Forelimb muscle (tissue), 1 donor: ENCODE measurements at places on chromosomes 7 and 10. TPM values are rescaled to one million over a fixed set of nuclear protein-coding genes. Genes with fewer than 3 reads are reported as not detected.

ANKRD7 gene
- polyA plus RNA-seq, result 0.33 TPM

C10orf71 gene
- 36.6 TPM for polyA plus RNA-seq

DENND2A gene
- 41.9 TPM for polyA plus RNA-seq

TLL2 gene
- 2.1 TPM for polyA plus RNA-seq

SPDYE9 gene
- 0.20 TPM for polyA plus RNA-seq

C10orf62 gene
- 0.11 TPM for polyA plus RNA-seq

GPC2 gene
- polyA plus RNA-seq, result 6.3 TPM

CEP55 gene
- polyA plus RNA-seq, result 6.2 TPM

PRKG1 gene
- 38.2 TPM for polyA plus RNA-seq

ZNF282 gene
- polyA plus RNA-seq, result 18.4 TPM

NPSR1 gene
- 0.38 TPM for polyA plus RNA-seq

CTAGE6 gene
- polyA plus RNA-seq, result 0.30 TPM

VWA2 gene
- 0.48 TPM for polyA plus RNA-seq

ZFAND2A gene
- 13.1 TPM for polyA plus RNA-seq

PTPRN2 gene
- 1.7 TPM for polyA plus RNA-seq

TECPR1 gene
- 28.6 TPM for polyA plus RNA-seq

HGF gene
- polyA plus RNA-seq, result 5.0 TPM

GRCh38 chr7:86411814-86412213 is 231.9 kb upstream of the GRM3 start:
- no peak for DNase-seq

DNA sequence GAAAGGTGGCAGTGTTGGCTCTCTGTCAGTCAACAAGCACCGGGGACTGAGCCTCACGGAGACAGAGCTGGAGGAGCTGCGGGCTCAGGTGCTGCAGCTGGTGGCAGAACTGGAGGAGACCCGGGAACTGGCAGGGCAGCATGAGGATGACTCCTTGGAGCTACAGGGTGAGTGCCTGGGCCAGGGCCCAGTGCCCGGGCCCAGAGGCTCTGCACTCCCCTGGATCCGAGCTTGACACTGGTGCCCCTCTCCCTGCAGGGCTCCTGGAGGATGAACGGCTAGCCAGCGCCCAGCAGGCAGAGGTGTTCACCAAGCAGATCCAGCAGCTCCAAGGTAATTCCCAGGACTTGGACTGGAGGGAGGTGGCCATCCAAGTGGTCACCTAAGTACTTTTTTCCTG is 2.7 kb downstream of the CCDC136 start:
- DNase-seq, result no peak

DNA sequence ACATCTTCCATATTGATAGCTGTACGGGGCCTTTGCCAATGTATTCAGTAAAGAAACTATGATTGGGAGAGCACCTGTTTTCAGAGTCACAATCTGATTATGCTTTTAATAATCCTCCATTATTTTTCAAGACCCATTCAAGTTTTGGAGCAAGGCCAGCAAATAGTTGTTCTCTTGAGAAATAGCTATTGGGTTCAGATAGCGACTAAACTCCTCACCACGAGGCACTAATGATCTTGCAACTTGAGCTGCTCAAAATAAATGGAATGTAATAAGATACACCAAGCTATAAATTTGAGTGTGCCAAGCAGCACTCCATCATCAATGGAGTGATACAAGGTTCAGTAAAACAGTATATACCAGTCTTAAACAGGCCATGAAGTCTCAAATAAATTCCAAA is 7.4 kb upstream of the MALRD1 start:
- DNase-seq, result no peak

- DNase-seq, result no peak
Observed at GRCh38 chr7:100126239-100126930, 382 bp upstream of the MBLAC1 start.

GRCh38 chr7:2354939-2355704 is 495 bp downstream of the EIF3B start:
- no peak for DNase-seq

DNA sequence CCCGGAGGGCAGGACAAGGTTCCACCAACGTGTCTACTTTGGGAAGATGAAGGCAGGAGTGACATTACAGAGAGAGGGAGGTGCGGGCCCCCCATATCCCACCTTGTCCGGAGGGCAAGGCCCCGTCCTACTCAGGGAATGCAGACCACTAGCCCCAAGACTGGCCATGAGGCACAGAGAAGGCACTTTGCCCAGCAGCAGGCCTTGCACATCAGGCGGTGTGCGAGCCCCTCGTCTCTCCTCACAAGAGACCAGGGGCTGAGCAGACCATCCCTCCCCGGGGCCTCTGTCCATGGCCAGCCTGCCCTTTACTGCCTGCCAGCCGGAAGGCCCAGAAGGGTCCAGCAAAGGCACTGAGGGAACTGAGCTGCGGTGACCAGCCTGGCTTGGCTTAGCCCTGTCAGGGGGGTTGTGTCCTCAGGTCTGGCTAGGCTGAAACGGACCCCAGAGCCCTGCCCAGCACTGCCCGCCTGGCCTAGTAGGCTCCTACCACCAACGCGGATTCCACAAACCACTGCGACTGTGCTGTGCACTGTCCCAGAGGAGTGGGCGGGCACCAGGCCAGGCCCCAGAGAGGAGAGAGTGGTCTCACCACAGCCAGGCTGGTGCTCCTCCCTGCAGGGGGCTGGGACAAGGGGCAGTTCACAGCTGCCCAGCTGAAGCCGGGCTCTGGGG is 16.7 kb downstream of the CAMK2B start:
- no peak for DNase-seq

- no peak for DNase-seq
Observed at GRCh38 chr10:102230264-102230860, 4.3 kb downstream of the ELOVL3 start.

DNA sequence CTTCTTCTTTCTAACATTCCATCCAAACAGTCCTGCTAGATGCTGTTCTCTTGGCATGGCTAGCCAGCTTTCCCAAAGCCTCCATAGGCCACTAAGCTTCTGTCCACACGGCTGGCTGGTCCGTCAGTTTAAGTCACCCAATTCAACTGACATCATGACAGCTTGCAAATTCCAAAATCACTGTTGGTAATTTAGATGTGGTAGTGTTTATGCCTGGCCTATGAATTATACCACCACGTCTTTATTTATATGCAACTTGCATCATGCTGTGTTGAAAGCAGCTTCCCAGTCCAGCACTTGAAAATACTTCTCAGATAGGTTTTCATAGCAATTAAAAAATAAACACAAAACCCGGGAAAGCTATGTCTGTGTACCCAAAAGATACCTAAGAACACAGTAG is 2.2 kb upstream of the VIM start:
- DNase-seq, result no peak

- no peak for DNase-seq
Observed at GRCh38 chr10:102819054-102819453, 18.2 kb downstream of the CYP17A1 start.

- DNase-seq, result no peak
Observed at GRCh38 chr7:150565239-150565638, 2.0 kb upstream of the GIMAP4 start.

DNA sequence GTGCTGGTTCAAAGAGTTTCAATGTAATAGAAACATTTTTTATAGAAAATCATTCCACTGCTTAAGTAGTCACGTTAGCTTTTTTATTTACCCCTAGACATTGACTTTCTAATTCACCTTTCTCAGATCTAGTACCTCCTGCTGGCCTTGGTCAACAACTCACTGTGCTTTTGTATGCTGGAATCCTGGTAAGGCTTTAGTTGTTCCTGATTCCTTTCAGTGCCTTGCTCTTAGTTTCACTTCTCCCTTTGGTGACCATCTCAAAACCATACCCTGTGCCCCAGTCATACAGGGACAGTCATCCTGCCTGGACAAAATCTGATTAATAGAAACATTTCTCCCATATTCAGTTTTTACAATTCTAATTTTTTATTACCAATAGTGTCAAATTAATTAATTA is 130.2 kb downstream of the GPR37 start:
- no peak for DNase-seq

- DNase-seq, result no peak
Observed at GRCh38 chr10:17010363-17011145, 119.1 kb downstream of the CUBN start.

GRCh38 chr10:104546756-104547155 is 94.3 kb upstream of the SORCS3 start:
- DNase-seq, result no peak

- DNase-seq, result no peak
Observed at GRCh38 chr10:34408956-34409355, 406.1 kb downstream of the PARD3 start.

DNA sequence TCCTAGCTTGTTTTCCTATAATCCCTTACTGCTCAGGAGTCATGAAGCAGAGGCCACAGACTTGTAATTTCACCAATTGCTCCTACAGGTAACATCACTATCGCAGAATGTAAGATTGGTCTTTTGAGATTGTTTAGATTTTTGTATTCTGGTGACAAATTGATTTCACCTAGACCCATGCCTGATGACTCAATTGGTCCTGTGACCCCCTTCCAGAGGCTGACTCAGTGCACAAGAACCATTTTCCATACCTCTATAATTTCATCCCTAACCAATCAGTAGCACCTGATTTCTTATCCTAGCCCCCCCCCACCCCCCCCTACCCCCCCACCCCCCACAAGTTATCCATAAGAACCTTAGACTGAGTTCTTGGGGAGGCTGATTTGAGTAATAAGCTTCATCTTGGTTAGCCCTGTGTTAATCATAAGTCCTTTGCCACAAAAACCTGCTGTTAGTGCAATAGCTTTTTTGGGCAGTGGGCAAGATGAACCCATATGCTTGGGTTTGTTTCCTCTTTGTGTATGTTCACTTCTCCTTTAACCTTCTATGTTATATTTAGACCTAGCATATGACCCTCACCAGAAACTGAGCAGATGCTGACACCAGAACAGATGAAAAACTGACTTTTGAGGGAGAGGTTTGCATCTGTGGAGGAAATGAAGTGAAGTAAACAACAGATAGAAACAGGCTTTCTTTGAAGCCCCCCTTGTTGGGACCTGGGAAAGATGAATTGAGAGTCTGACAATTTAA is 187.1 kb downstream of the KIF20B start:
- no peak for DNase-seq

DNA sequence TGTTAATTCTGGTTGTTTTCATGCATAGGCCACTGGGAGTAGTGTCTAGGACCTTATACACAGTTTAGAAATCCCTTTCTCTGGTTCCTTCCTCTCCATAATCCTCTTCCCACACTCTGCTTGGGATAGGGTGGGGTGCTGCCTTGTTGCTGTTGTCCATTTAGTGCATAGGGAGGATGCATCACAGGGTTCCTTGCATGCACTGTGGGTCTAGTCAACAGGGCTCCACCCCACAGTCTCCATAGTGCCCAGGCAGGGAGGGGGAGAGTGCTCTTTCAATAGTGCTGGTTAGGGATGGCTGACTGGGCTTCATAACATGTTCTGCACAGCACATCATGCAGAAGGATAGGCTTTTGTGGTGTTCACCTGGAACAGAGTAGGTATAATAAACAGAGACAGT is 81.1 kb downstream of the ARHGAP12 start:
- DNase-seq, result no peak

DNA sequence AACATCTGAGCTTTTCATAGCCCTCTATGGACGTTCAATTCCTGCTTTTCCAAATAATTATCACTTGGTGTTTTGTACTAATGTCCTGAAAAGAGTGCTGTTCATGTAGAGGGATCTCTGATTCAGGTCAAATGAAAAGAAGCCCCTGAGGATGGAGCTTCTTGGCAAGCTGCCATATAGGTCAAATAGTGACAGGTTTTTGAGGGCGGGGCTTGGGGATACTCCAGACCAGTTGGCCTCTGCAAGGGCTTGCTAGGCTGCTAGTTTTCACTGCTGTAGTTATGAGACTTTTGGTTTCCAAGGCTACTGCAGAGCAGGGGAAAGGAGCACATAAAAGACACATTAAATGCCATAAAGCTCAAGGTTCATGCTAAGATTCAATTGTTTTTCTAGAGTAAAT is 257.2 kb upstream of the CACNA2D1 start:
- DNase-seq, result no peak

DNA sequence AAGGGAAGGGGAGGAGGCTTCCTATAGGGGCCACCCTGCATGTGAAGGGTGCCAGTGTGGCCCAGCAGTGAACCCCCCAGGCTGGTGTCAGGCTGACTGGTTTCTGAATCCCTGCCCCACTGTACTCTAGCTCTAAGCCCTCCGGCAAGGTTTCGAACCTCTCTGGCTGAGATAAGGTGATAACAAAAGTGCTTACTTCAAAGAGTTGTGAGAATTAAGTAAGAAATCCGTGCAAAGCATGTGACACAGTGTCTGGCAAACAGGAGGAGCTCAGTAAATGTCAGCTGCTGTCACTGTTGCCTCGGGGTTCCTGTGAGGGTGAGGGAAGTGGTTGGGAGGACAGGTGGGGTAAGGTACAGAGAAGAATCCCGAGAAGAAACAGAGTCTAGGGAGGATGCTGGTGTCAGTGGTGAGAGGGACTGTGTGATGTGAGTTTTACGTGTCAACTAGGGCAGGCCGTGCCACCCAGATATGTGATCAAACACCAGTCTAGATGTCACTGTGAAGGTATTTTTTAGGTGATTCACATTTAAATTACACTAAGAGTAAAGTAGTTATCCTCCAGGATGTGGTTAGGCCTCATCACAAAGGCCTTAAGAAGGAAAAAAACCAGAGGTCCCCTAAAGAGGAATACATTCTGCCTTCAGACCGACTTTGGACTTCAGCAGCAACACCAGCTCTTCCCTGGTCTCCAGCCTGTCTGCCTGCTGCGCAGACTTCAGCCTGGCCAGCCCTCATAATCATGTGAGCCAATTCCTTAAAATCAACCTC is 64.4 kb downstream of the BPGM start:
- no peak for DNase-seq

GRCh38 chr7:138495485-138495884 is 35.4 kb downstream of the TRIM24 start:
- no peak for DNase-seq

DNA sequence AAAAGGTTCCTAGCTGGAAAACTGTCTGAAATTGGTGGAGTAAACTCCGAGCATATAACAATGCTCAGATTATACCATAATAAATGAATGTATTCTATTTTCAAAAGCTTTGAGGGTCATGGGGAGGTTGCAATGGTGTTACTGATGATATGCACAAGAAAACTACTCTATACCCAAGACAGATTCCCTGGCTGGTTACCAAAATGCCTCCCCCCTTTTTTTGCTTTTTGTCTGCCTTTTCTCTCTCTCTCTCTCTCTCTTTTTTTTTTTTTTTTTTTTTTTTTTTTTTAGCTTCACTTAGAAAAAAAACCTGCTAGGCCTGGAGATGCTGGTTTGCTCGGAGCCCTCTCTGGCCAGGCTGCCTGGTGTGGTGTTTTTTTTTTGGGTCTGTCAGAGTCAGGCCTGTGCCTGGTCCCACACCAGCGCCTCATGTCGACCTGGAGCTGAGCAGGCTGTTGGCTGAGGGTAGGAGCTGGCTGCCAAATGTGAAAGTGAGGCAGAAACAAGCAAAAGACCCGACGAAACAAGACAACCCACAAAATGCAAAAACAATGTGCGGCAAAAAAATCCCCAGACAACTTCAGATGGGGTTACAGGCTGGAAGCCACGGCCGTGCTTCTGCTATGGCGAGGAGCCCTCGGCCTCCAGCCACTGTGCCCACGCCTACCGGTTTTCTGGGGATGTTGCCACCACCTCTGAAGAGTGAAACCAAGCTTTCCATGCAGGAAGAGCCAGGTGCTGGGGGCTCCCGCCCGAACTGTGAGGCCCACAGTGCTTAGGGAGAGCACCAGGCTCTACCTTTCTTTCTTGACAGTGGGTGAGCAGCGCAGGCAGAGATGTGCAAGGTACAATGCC is 59.9 kb upstream of the EFCAB10 start:
- no peak for DNase-seq
